Stimulated activated CD8-positive, alpha-beta memory T cell treated with anti-CD3 and anti-CD28 coated beads, Interleukin-7, amount 100 ng/mL, for 1 hour (primary cell): ENCODE measurements at places on chromosomes 7 and 10.

GRCh38 chr7:139745678-139746143, 32.1 kb downstream of the HIPK2 start:
- no peak for DNase-seq

DNA sequence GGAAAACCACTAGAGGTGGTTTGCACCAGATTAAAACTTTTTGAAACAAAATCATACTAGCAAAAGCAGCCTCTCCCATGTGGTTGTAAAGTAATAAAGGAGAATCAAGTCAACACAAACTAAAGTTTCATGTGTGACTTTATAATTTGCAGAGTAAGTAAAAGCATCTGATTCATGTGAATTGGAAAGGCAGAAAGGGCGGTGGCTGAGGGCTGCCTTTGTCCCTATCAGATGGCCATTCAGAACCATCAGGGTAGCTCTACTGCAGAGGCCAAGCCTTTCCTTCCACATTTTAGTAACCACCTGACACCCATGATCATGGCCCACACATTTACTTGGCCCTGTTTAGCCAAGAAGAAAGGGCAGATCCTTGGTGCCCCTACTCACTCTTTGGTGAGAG, 15.7 kb downstream of the WNT16 start:
- no peak for DNase-seq

GRCh38 chr10:102523250-102524029, 19.7 kb downstream of the SUFU start:
- DNase-seq = no peak

DNA sequence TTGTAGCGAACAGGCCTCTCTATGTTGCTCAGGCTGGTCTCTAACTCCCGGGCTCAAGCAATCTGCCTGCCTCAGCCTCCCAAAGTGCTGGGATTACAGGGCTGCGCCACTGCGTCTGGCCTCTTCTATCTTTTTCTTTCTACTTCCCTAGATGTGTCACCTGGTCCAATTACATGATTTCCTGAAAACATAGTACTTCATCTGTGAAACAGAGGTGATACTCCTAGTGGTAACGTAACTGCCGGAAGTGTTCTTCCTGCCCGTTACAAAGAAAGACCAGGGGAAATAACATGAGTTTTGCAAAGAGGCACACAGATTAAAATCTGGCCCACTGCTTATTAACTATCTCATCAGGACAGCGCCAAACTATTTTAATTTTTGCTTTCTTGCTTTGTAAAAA, 18.4 kb upstream of the HGF start:
- DNase-seq = no peak

- DNase-seq = no peak
Measured at GRCh38 chr10:108360187-108360586, 1195.7 kb upstream of the SORCS1 start.

GRCh38 chr7:3109311-3109915, 65.7 kb upstream of the CARD11 start:
- no peak for DNase-seq

- DNase-seq = no peak
Measured at GRCh38 chr7:117010375-117011133, 57.3 kb downstream of the ST7 start.
